ENCODE measurements at places on chromosomes 1 and 21.

- no peak for DNase-seq
Observed at GRCh38 chr1:174301295-174302077, 142.2 kb downstream of the RABGAP1L start.

- no peak for DNase-seq
Observed at GRCh38 chr1:30923597-30923996, 15.0 kb upstream of the SDC3 start.

DNA sequence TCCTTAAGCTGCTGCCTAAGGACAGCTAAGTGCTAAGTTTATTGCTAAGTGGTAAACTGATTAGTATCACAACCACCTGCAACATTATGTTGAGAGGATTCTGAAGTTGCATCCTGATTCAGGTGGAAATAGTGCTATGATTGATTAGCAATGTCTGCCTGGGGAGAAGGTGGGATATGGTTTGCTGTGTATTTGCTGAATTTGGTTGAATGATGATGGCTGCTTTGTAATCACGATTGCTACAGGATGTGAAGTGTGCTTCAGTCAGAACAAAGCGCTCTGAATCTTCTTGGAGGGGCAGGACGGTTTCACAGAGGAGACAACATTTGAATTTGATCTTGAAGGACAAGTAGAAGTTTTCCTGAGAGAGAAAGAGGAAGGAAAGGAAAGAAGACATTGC lies 226.0 kb downstream of the ST6GALNAC3 start:
- no peak for DNase-seq

GRCh38 chr1:194865383-194865782 lies 1679.0 kb upstream of the B3GALT2 start:
- no peak for DNase-seq

GRCh38 chr1:155651861-155652661 lies 36.5 kb downstream of the YY1AP1 start:
- no peak for DNase-seq
